ENCODE measurements at places on chromosomes 16 and 17.

- no peak for DNase-seq
These were observed 73.9 kb upstream of the TOB1 start for GRCh38 chr17:50939795-50940684.

DNA sequence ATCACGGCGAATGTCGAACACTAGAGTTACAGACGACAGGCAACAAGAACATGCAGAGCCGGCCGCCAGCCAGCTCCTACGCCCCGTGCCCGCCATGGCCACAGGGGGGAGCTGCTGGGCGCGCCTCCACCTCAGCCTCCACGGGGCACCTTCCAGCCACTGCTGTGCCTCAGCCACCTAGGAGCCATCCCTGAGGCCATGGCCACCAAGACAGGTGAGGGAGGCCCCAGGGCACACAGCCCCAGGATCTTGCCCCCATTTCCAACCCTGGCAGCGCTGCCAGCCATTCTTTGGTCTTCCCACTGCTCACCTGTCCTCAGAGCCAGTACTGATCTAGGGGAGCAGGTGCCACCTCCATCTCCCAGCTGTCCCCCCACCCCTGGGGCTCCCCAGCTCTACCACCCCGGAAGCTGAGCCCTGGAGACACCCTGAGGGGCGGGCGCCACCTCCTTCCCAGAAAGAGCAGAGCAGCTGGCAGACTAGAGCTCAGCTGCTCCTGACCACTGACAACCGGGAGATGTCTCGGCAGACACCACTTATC lies 11.8 kb downstream of the GNPTG start:
- DNase-seq = no peak

DNA sequence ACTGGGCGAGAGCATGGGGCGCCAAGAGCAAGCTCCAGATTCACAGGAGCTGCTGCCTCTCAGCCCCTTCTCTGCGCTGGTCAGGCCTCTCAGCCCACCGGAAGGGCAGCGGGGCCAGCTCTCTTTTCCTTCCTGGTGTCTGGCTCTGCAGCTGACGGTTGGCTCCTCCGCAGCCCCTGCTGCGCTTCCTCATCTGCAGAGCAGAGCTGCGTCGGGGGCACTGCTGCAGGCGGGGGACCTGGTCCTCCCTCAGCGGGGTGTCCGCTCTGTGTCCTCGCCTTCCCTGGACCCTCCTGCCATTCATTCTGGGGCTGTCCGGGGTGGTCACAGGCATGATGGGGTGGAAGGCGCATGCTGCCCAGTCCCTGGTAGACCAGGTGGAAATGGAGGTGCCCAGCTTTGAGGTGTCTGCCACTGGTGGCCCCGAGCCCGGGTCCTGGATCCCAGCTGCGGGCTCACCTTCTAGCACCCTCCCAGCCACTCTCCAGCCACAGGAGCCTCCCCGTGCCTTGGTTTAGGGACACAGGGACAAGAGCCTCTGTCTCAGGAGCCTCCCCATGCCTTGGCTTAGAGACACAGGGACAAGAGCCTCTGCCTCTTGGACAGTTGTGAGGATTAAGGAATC lies 84.8 kb downstream of the IRF8 start:
- DNase-seq = no peak

GRCh38 chr17:19531780-19532501 lies 1.7 kb upstream of the SLC47A1 start:
- no peak for DNase-seq

DNA sequence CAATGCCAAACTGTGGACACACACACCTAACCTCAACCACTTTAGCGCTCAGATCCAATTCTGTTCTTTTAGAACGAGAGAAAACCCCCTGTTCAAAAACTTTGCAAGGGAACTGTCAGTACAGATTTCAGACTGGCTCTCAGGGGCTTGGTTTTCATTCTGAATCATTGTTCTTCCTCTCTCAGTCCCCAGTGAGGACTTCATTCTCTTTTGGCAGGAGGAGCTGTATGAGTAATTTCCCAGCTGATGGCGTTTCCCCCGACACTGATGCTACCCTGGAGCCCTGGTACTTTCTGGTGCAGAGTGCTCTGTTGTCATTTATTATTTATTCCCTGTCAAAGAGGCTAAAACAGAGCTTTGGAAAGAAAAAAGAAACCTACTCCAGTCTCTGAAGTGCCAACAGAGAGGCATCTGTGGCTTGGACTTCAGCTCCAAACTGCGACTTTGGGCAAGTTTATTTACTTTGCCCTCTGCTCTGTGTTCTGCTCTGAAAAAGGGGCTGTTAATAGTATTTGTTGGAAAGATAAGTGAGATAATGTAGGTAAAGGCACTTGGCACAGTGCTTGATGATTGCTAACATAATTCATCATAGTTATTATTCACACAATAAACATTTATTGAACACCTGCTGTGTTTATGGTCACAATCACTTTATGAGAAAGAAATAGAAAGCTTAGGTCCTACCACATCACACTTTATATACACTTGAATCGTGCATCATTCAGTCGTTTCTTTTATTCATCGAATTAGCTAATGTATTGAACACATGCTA lies 28.3 kb downstream of the ETV4 start:
- no peak for DNase-seq
